Stimulated activated CD4-positive, alpha-beta T cell treated with anti-CD3 and anti-CD28 coated beads, Interleukin-1b, Interleukin-23, amount 100 ng/mL, for 24 hours (primary cell): ENCODE measurements at places on chromosomes 7 and 10.

GRCh38 chr7:2247141-2247995 lies 5.3 kb downstream of the NUDT1 start:
- DNase-seq = no peak

DNA sequence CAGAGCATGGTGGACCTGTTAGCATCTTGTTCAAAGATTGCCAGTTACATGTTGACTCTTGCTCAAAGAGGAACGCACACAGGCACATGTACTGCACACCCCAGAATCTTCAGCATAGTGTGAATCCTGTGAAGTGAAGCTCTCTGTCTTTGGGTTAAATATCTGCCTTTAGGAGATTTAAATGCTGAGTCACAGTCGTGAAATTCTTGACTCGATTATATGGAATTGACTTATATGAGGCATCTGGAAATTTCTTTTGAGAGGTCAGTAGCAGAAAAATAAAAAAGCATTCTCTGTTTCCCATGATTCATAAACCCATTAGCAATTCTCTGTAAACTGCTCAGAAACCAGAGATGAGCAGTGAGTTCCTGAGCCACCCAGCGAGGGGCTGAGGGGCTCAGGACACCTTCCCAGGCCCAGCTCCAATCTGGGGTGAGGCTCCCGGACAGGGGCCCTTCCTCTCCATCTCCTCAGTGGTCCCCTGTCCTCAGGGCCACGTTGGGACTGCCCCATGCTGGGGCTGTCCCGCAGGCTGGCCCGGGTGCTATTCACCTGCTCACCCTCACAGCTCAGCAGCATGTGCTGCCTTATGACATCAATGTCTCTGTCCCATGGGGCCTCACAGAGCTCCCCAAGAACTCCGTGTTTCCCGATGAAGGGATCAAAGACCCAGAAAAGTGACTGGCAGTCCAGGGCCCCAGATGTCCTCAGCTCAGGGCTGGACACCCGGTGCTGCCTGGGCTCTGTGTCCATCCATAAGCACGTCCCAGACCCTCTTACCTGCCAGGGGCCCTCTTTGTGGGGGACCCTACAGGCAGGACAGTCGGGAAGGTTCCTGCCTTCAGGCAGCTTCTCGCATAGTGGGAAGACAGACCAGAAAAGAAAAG lies 50.0 kb upstream of the INSIG1 start:
- no peak for DNase-seq

DNA sequence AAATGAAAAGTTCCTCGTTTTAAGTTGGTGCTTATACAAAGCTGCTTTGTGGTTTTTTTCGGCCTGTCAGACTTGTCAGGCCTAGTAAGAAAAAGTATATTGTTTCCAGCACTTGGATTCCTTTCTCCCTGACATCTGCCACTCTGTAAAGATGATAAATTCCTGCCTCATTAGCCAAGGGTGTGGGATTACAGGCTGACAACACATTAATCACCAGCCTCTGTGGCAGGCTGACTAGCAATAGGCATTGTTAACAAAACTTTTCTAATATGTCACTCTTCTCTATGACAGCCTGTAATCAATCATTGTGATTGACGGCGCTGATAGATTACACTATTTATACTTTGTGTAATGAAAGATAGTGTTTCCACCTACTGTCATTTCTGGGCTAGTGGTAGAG lies 682.5 kb downstream of the LRMDA start:
- no peak for DNase-seq

GRCh38 chr7:55970978-55971377 lies 6.6 kb downstream of the NIPSNAP2 start:
- no peak for DNase-seq

DNA sequence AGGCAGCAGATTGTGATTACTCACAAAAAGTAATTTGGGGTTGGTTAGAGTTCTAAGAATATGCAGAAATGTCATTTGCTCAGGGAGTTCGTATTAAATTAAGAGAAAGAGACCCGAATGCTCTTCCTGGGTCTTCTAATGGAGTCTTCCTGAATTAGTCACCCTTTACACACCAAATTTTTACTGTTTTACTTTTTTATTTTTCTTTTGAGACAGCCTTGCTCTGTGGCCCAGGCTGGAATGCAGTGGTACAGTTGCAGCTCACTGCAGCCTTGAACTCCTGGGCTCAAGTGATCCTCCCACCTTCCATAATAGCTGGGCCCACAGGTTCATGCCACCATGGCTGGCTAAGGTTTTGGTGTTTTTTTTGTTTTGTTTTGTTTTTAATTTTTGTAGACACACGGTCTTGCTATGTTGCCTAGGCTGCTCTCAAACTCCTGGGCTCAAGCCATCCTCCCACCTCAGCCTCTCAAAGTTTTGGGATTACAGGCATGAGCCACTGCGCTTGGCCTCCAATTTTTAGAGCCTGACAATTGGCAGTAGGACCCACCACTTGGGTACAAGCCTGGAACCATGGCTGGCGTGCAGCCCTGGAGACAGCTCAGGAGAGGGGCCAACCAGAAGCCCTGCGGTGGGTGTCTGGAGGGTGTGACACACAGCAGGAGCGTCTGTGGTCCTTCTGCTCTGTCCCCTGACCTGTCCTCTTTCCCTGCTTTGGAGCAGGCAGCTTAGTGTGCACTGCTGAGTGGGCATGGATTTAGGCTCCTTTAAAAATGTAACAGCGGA lies 16.4 kb upstream of the BHLHA15 start:
- no peak for DNase-seq

DNA sequence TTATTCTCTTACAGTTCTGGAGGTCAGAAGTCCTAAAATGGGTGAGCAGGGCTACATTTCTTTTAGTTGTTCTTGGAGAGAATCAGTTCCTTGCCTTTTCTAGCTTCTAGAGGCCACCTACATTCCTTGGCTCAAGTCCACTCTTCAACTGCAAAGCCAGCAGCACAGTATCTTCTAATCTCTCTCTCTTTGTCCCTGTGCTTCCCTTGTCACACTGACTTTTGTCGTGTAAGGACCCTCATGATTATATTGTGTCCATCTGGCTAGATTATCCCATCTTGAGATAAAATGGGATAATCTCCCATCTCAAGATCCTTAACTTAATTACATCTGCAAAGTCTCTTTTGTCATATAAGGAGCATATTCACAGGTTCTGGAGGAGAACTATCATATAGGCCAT lies 359.0 kb downstream of the ADRA2A start:
- DNase-seq = no peak
